ENCODE measurements at places on chromosomes 13 and 19.

GRCh38 chr19:39156326-39157230, 31.0 kb downstream of the PAK4 start:
- DNase-seq, result peak; percentile 22

- DNase-seq, result peak; percentile 29
These were observed at the start of gene JSRP1 for GRCh38 chr19:2255982-2256685. Gene JSRP1 (minus strand): TSS chr19:2256417. CDS start chr19:2255314, 1,103 bp downstream.

DNA sequence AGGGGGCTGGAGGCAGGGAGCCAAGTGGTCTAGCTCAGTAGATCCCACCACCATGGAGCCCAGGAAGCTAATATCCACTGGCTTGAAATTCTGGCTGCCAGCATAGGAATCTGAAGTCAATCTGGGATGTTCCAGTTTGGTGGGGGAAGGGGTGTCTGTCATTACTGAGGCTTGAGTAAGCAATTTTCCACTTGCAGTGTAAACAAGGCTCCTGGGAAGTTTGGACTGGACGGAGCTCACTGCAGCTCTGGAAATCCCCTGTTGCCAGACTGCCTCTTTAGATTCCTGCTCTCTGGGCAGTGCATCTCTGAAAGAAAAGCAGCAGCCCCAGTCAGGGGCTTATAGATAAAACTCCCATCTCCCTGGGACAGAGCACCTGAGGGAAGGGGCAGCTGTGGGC, 349.2 kb upstream of the KLHL1 start:
- no peak for DNase-seq

- DNase-seq, result no peak
These were observed 413.9 kb downstream of the KLF12 start for GRCh38 chr13:73720216-73720840.

- DNase-seq, result peak; percentile 49
These were observed 579 bp downstream of the ZNF566 start for GRCh38 chr19:36488846-36489117.

- DNase-seq, result no peak
These were observed 27.5 kb upstream of the TMEM160 start for GRCh38 chr19:47075941-47076340.

DNA sequence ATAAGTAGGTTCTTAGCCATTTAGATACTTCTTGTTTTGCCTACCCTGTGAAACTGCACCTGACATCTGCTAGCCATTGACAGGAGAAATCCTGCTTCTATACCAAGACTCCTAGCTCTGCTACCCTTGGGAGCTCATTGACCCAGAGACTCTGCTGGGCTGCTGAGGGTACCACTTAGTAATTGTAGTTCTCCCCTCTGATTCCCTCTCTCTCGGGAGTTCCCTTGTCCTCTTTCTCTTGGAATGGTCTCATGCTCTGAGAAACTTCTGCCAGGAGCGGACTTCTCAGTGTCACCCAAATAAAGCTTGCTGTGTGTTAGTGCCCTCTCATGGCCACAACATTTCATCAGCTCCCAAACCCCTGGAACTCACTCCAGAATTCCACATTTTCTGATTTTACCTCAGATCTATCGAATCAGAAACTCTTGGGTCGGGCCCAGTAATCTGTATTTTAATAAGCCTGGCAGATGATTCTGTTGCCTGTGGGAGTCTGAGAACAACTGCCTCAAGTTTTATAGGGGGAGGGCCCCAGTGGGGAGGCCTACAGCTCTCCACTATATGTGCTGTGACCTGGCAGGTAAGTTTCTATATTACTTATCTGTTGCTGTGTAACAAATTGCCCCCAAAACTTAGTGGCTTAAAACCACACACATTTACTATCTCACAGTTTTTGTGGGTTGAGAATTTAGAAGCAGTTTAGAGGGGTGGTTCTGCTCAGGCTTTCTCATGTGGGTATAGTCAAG, 221.1 kb downstream of the TDRD3 start:
- no peak for DNase-seq

DNA sequence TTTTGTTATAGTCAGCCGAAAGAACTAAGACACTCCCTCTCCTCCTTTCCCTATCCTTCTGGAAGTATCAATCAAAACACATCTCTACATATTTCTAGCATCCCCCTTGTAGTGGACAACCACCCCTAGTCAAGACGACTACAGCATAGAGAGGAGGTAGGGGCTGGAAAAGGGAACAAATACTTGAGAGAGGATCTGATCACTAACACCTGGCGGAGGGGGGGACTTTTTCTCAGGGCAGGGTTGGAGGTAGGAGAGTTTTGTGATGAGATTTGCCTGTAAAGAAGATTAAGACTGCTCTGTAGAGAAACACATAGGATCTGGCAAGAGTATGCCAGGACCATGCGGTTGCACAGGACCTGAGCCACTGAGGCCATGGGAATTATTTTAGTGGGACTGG, 208.1 kb downstream of the SHISA2 start:
- DNase-seq, result no peak

GRCh38 chr13:20544201-20544923, 18.7 kb upstream of the CRYL1 start:
- DNase-seq, result no peak

GRCh38 chr19:12789098-12789903, 2.0 kb upstream of the JUNB start:
- DNase-seq, result peak; percentile 47

- DNase-seq, result no peak
These were observed 830.3 kb downstream of the PCDH9 start for GRCh38 chr13:66399873-66400272.

GRCh38 chr13:109715902-109716301, 70.5 kb downstream of the IRS2 start:
- no peak for DNase-seq

DNA sequence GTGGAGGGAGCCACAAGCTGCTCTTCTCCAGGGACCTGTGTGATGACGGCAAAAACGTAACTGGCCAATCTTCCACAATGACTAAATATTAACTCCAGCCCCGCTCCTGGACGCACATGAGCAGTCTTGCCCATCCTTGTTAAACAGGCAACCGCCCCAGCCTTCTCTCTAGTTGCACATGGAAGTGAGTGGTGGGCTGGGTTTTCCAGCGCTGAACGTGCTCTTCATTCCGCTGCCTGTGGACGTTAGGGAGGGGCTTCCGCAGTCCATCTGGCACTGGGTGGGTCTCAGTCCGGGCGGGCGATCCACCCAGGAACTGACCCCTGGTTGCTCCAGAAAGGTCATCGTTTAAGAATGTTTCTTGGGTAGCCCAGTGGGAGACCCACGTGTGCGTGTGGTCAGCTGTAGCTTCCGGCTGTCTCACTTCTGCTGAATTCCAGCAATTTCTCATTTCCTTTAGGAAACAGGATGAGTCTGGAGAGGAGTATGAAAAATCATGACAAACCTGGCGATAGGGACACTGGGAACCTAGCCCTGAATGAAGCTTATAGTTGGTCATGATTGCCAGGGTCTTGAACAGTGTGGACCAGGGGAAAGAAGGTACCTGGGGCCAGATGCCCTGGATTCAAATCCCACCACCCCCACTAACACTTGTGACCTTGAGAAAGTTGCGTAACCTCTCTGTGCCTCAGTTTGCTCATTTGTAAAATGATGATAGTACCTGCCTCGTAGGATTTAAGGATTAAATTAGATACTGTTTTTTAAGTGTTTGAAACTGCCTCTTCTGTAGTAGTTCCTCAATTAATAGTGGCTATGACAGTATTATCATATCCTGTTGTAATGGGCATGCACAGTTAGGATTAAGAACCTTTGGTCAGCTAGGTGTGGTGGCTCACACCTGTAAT, 92.6 kb downstream of the SIPA1L3 start:
- DNase-seq, result no peak

DNA sequence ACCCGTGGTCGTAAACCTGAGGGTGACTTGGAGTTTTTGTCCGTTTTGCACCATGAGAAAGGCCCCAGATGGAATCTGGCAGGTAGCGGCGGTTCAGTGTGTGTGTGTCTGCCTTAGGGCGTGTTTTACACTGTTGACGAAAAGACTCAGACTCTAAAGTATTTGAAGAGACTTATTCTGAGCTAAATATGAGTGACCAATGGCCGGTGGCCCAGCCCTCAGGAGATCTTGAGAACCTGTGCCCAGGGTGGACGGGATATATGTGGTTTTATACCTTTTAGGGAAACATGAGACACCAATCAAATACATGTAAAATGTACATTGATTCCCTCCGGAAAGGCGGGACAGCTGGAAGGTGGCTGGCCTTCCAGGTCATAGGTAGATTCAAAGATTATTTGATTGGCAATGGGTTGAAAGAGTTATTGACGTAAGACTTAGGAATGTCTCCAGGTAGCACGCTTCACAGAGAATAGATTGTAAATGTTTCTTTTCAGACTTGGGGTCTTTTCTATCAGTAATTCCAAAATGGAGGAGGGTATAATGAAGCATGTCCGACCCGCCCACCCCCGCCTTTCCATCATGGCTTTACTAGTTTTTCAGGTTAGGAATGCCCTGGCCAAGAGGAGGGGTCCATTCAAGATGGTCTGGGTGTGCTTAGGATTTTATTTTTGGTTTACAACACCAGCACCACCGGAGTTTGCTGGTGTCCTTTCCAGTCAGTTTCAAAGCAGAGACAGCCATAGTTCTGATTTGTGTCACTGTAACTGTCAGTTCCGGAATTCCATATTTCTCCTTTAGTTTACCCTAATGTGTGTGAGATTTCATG, 1.0 kb upstream of the ZNF529 start:
- DNase-seq, result no peak

GRCh38 chr19:1975162-1975480, 34.1 kb downstream of the CSNK1G2 start:
- DNase-seq, result no peak

DNA sequence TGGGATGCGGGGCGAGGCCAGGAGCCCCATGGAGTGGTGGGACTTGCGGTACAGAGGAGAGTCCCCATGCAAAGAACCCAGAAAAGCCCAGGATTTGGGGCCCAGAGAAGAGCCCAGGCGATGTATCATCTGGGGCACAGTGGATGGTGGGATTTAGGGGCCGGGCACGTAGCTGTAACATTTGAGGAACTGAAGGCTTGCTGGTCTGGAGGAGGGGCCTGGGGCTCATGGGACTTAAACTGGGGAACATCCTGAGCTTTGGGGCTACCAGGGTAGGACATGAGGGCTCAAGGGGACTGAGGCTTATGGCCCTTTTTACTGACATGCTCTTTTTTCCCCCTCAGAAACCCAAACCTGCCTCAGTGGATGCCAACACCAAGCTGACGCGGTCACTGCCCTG, 13.5 kb downstream of the MED25 start:
- no peak for DNase-seq

DNA sequence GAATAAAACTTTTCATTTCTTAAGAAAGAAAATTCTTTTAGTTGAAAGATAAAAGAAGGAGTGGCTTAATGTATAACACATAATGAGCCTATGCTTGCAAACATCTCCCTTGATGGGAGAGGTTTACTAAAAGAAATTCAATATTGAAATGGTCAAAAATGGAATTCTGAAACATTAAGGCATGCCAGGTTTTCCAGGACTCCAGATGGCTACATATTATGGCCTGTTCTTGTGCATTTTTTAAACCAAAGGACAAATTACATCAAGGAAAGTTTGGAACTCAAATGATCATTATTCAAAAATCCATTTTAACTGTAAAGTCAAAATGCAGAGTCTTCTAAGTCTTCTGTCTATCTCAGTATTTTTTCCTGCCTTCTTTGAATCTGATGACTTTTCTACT, 19.1 kb upstream of the CYSLTR2 start:
- DNase-seq, result no peak

DNA sequence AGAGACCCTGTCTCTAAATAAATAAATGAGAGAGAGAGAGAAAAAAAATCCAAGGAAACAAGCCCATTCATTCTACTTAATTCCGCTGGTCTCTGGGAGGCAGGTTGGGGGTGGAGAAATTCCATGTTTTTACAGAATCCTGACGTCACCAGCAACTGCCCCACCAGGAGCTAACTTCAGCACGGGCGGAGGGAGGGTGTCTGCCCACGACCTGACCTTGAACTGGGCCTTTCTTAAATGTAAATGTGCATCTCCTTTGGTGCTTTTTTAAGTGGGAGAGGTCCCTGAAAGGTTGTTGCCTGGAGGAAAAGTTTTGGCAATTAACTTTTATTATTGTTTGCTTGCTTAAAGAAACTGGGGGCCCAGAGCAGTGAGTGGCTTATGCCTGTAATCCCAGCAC, 15.5 kb downstream of the KLF2 start:
- no peak for DNase-seq

DNA sequence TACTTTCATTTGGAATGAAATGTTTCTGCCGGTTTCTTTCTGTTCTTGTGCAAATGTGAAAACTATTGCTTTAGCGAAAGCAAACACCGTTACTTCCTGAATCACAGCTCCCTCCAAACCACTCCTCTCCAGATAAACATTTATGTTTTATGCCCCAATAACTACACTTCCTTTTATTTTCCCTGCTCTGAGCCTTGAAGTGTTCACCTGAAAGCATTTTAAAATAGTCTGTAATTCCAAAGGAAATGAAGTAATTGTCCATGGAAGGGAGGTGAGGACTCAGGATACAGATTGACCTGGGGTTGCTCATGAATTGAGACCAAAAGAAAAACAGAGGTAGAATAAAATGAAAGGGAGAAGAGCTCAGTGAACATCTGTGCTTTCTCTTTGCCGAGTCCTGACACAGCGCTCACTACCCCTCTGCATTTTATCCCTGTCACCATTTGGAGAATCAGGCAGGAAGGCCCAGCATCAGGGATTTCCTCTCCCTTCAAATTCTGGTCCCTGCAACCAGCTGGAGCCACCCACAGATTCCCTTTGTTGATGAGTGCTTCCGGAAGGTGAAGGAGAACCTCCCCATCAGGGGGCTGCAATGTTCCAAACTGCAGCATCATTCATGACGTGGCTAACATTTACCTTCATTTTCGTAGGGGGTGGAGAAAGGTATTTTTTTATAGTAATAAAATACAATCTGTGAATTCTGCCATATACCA, 171.9 kb downstream of the ITGBL1 start:
- no peak for DNase-seq

GRCh38 chr13:87444135-87444534, 227.0 kb upstream of the SLITRK5 start:
- no peak for DNase-seq

- DNase-seq, result peak; percentile 68
These were observed at the start of gene TMEM38A for GRCh38 chr19:16660763-16661479. Gene TMEM38A (plus strand): TSS chr19:16661139. CDS start chr19:16661218, 79 bp downstream.

DNA sequence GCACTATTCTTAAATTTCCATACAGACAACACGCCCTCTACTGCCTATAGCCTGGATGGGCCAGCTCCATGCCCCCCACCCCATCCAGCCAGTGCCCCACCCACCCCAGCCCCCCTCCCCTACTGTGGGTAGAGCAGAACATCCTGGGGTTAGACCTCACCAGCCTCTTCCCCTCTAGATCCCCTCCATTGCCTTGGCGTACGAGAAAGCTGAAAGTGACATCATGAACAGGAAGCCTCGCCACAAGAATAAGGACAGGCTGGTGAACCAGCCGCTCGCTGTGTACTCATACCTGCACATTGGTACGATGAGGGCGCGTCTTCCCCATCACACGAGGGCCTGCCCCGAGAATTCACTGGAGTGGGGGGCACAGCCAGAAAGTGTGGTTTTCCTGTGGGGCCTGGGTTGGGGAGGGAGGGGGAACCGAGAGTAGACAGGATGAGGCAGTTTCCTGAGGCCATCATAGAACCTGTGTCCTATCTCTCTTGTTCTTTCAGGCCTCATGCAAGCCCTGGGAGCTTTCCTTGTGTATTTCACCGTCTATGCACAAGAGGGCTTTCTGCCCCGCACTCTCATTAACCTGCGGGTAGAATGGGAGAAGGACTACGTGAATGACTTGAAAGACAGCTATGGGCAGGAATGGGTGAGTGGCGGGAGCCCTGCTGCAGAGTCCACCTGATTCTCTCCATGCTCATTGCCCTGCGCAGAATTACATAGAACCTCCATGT, 29.1 kb downstream of the ATP12A start:
- DNase-seq, result no peak
